ENCODE measurements at places on chromosomes 16 and 17.

- H3K27ac ChIP-seq: no peak overlapping the region
- no peaks in the 10 kb centered on the region for H3K4me1 ChIP-seq
- no peaks in the 10 kb centered on the region for H3K36me3 ChIP-seq
- no peaks in the 10 kb centered on the region for H3K27me3 ChIP-seq
- DNase-seq: no peak
Measured at GRCh38 chr16:54405478-54405877, 118.9 kb upstream of the IRX3 start.

- H3K36me3 ChIP-seq: no peaks in the 10 kb centered on the region
- H3K27me3 ChIP-seq: peaks cover 2% of the 10 kb centered on the region
- no peak for DNase-seq
- no peaks in the 10 kb centered on the region for H3K4me1 ChIP-seq
- H3K27ac ChIP-seq: no peak overlapping the region
- H3K4me3 ChIP-seq: no peak overlapping the region
Measured at GRCh38 chr17:1928976-1929375, 96.2 kb downstream of the RTN4RL1 start.

DNA sequence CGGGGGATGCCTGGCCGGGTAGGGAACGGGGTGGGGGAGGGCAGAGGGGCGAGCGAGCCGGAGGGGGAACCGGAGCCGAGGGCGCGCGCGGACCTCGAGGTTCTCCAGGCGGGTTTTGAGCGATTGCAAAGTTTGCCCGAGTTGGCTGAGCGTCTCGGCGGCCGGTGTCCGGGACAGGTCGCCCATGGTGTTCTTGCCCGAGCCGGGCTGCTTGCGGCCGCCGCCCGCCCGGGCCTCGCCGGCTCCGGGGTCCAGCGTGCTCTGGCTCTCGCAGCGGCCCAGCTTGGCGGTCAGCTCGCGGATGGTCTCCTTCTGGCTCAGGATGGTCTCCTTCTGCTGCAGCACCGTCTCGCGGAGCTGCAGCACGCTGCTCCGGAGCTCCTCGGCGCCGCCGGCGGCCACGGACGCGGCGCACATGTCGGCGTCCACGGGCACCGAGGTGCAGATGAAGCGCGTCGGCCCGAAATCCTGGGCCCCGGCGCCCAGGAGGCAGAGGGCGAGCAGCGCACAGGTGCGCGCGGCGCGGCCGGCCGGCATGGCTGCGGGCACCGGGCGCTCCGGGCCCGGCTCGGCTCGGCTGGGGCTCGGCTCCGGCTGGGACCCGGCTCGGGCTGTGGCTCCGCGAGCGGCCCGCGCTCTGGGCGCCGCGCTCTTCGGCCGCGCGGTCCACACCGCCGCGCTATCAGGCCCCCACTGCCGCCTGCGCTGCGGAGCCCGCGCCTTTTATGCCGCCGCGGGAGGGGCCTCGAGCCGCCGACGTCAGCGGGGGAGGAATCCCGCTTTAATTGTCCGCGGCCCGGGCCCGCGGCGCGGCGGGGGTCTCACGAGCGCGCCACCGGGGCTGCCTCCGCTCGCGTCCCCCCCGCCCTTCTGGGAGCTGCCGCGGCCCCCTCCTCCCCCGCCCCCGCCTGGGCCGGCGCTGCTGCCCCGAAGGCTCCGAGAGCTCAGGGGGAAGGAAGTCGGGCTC is at the start of gene NPTX1:
NPTX1 (minus strand) TSS at position 698 of the 967 bp plus-strand sequence; CDS start at position 537, 161 bp downstream.
- H3K36me3 ChIP-seq: peaks cover 5% of the 10 kb centered on the region
- no peak within 1 kb of the TSS for H3K27ac ChIP-seq
- H3K27me3 ChIP-seq: peaks cover 55% of the 10 kb centered on the region
- DNase-seq: no peak
- peak within 1 kb of the TSS; percentile 75 for H3K4me3 ChIP-seq
- peaks cover 28% of the 10 kb centered on the region for H3K4me1 ChIP-seq

GRCh38 chr17:75875182-75875939 is 3.0 kb downstream of the TRIM47 start:
- peaks cover 49% of the 10 kb centered on the region for H3K4me1 ChIP-seq
- peak overlapping the region; percentile 92 for H3K27ac ChIP-seq
- DNase-seq: no peak

DNA sequence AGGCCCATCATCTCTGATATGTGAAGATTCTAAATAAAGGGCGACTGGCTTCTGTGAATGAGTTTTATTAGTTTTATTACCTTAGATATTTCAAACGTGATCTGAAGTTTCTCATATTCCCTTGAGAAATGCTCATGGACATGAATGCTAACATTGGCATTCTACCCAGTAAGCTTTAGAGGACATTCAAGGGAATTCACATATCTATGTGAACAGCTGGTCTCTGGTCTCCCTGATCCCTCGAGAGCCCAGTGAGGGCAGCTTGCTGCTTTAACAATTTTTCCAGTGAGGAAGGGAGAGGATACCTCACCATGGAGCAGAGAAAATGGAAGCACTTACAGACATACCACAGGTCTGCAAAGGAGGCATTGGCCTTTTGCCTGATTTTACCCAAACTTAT is 312.7 kb downstream of the CA10 start:
- H3K36me3 ChIP-seq: no peaks in the 10 kb centered on the region
- H3K4me3 ChIP-seq: no peak overlapping the region
- H3K27me3 ChIP-seq: no peaks in the 10 kb centered on the region
- no peaks in the 10 kb centered on the region for H3K4me1 ChIP-seq

DNA sequence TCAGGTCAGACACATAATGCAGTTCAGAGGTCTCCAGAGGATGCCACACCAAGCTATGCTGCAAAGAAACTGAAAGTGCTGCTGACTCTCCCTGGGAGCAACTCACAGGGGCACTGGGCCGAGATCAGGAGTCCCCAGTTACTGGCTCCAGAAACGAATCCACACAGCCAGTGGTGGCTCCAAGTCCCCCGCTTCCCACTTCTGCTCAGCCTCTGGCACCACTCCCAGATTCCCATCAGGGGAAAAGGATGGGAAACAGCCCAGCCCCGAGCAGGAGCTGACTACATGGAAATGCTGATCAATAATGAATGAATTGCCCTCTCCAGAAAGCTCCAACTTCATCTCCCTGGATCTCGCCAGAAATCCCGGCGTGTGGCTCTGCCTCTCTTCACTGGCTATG is 62.3 kb upstream of the CDH5 start:
- H3K4me3 ChIP-seq: no peak overlapping the region
- peaks cover 13% of the 10 kb centered on the region for H3K4me1 ChIP-seq
- no peak overlapping the region for H3K27ac ChIP-seq
- peaks cover 2% of the 10 kb centered on the region for H3K27me3 ChIP-seq
- no peak for DNase-seq
- no peaks in the 10 kb centered on the region for H3K36me3 ChIP-seq

DNA sequence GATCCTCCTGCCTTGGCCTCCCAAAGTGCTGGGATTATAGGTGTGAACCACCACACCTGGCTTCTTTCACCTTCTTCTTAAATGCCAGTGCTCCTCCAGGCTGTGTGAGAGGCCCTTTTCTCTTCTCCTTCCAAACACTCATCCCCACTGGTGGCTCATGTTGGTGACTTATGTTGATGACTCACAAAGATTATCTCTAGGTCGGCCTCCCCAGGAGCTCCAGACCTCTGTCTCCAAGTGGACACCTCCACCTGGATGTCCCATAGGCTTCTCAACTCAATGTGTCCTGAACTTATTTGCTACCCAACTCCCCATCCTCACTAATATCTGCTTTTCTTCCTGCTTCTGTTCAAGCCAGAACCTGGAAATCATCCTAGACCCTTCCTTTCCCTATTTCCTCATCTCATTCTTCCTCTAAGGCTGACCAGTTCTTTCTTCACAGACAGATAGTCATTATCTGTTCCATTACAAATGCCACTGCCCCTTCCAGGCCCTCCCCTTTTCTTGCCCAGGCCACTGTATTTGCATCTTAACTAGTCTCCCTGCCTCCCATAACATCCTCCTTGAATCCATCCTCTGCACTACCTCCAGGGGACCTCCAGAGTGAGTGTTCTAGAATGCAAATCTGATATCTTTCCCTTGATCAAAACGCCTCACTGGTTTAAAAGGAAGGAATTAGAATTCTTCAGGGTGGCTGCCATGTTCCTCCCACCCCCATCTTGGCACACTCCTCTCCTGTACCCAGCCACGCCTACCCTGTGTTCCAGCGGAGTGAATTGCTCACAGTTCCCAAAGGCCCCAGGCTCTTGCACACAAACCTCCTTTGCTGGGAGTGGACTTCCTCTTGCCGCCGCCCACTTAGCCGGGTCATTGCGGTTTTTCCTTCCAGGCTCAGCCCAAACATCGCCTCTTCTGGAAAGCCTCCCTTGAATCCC is 34.8 kb upstream of the FBXO47 start:
- peaks cover 3% of the 10 kb centered on the region for H3K36me3 ChIP-seq
- peaks cover 4% of the 10 kb centered on the region for H3K27me3 ChIP-seq
- DNase-seq: no peak
- H3K4me1 ChIP-seq: peaks cover 15% of the 10 kb centered on the region
- no peak overlapping the region for H3K27ac ChIP-seq
- no peak overlapping the region for H3K4me3 ChIP-seq

- peak overlapping the region; percentile 90 for H3K4me3 ChIP-seq
- peaks cover 78% of the 10 kb centered on the region for H3K4me1 ChIP-seq
- peak; percentile 41 for DNase-seq
- peak overlapping the region; percentile 91 for H3K27ac ChIP-seq
- peaks cover 43% of the 10 kb centered on the region for H3K36me3 ChIP-seq
Measured at GRCh38 chr17:38730526-38731379, 612 bp downstream of the CISD3 start.

- no peak for DNase-seq
- H3K4me1 ChIP-seq: peaks cover 10% of the 10 kb centered on the region
- no peaks in the 10 kb centered on the region for H3K36me3 ChIP-seq
Measured at GRCh38 chr16:70686376-70687101, 686 bp upstream of the MTSS2 start.

DNA sequence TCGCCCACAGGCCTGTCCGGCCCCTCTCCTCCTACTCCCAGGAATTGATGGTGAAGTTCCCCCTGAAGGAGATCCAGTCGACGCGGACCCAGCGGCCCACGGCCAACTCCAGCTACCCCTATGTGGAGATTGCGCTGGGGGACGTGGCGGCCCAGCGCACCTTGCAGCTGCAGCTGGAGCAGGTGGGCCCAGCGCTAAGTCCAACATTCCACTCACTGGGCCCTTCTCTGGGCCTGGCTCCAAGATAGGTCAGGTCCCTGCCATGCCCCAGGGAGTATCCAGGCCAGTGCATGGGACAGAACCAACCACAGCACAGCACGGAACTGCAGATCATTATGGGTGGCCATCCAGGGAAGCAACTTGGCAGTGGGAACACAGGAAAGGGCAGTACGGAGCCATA is 9.9 kb upstream of the ALKBH5 start:
- no peaks in the 10 kb centered on the region for H3K36me3 ChIP-seq
- no peaks in the 10 kb centered on the region for H3K27me3 ChIP-seq
- no peak overlapping the region for H3K27ac ChIP-seq
- H3K4me3 ChIP-seq: no peak overlapping the region
- no peaks in the 10 kb centered on the region for H3K4me1 ChIP-seq
- DNase-seq: no peak

GRCh38 chr17:5800646-5801045 is 216.3 kb upstream of the NLRP1 start:
- H3K36me3 ChIP-seq: no peaks in the 10 kb centered on the region
- no peak overlapping the region for H3K4me3 ChIP-seq
- peaks cover 22% of the 10 kb centered on the region for H3K27me3 ChIP-seq
- no peaks in the 10 kb centered on the region for H3K4me1 ChIP-seq
- no peak overlapping the region for H3K27ac ChIP-seq

- no peak overlapping the region for H3K4me3 ChIP-seq
- H3K27me3 ChIP-seq: no peaks in the 10 kb centered on the region
- H3K27ac ChIP-seq: no peak overlapping the region
- DNase-seq: no peak
- no peaks in the 10 kb centered on the region for H3K4me1 ChIP-seq
- H3K36me3 ChIP-seq: no peaks in the 10 kb centered on the region
Measured at GRCh38 chr16:73725156-73725555, 571.5 kb upstream of the PSMD7 start.

DNA sequence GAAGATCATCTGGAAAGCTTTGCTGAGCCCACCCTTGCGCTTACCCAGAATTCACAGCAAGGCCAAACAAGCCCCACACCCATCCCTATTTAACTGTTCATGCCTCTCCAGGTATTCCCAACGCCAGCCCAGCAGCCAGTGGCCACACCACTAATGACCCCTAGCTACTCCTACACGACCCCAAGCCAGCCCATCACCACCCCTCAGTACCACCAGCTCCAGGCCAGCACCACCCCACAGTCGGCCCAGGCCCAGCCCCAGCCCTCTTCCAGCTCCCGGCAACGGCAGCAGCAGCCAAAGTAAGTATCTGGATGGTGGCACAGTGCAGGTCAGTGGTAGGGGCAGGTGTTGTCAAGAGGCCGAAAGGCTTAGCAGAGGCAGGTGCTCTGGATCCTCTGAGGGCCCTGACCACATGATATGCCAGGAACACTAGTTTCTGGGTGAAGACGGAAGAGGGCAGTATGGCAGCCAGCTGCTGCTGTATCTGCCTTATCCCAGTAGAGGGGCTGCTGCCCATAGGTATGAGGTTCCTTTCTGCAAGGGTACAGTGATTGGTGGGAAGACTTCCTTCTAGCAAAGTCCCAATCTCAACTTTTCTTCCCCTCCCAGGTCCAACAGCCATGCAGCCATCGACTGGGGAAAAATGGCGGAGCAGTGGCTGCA is 10.7 kb downstream of the PROCA1 start:
- H3K27ac ChIP-seq: no peak overlapping the region
- DNase-seq: no peak

DNA sequence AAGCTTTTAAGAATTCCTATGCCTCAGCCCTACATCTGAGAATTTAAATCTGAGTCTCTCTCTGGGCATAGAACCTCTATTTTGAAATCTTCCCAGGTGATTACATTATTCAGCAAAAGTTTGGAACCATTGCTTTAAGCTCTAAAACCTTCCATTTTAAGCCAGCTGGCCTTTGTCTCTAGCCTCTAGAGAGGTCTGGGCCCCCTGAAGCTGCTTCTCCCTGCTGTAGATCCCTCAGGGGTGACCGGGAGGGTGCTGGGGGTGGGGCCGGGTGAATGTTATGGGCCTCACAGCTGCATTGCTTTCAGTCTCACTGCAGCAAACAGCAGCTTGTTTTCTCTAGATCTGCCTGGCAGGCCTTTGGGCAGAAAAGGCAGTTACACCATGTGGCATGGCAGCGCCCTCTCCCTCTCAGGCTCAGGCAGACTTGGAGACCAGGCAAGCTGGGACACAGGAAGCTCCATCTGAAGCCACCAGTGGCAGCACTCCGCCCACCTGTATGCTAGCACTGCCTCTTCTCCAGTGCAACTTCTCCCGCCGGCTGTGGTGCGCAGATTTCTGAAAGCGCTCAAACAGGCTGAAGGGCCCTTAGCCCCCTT is 66.3 kb downstream of the MPRIP start:
- peaks cover 48% of the 10 kb centered on the region for H3K4me1 ChIP-seq
- no peak overlapping the region for H3K4me3 ChIP-seq
- no peak for DNase-seq
- no peaks in the 10 kb centered on the region for H3K27me3 ChIP-seq

All from activated CD8-positive, alpha-beta T cell treated with anti-CD3 and anti-CD28 coated beads, Interleukin-2, amount 10 ng/mL, durations not matched to agents 7 days and 5 days (primary cell).